AG09319 (cell line): ENCODE measurements at places on chromosomes 7 and 10.
A peak's percentile ranks its signal among the peaks of the same experiment; 100 is the strongest.

GRCh38 chr10:20157314-20157713 is 341.1 kb downstream of the PLXDC2 start:
- DNase-seq, result no peak

- DNase-seq, result peak; percentile 2
Measured at GRCh38 chr7:97145068-97145467, 27.6 kb downstream of the SDHAF3 start.

DNA sequence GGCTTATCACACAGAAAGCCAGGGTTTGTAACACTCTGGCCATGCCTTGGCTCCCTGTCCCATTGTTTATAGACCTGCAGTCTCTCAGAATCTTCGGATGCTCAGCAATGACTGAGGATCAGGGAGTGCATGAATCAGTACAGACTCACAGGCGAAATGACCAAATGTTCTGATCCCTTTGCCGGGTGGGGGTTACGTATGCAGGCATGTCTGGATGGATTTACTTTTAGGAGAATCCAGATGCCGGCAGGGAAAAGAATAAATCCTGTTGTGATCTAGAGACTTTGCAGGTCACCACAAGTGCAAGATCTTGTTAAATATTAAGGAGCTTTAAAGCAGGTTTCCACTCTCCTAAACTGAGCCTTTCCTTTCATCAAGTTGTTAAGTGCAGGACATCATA is 149.5 kb downstream of the SFMBT2 start:
- no peak for DNase-seq

DNA sequence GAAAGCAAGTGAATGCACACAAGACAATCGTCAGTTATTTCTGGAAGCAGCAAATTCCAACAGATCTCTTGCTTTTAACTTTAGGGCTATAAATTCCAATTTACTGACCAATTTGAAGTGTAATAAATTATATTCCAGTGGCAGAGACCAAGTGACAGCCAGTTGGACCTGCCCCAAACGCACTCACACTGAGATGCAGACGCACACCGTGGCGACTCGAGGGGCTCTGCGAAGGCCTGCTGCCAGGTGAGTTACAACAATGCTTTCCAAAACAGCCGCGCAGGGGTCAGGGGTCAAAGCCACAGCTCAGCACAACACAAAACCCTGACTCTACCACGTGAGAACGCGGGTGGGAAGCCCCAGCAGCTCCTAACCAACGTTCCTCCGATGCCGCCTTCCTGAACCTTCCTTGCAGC is 97.4 kb downstream of the ZRANB1 start:
- no peak for DNase-seq

- no peak for DNase-seq
Measured at GRCh38 chr7:156095908-156096539, 283.8 kb upstream of the SHH start.

DNA sequence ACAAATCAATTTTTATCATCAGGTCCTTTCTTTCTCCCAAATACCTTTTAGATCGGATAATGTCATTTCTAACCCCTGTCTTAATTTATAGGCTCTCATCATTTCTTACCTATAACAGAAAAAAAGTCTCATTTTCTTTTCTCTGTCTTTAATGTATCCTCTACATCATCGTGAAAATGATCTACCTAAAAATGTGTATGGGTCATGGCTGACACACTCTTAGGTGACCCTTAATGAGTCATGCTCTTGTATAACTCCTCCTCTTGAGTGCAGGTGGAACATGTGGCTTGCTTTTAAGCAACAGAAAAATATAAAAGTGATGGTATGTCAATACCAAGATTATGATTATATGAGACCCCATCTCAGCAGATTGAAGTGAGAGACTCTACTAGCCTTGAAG is 139.4 kb downstream of the SEMA3C start:
- no peak for DNase-seq

DNA sequence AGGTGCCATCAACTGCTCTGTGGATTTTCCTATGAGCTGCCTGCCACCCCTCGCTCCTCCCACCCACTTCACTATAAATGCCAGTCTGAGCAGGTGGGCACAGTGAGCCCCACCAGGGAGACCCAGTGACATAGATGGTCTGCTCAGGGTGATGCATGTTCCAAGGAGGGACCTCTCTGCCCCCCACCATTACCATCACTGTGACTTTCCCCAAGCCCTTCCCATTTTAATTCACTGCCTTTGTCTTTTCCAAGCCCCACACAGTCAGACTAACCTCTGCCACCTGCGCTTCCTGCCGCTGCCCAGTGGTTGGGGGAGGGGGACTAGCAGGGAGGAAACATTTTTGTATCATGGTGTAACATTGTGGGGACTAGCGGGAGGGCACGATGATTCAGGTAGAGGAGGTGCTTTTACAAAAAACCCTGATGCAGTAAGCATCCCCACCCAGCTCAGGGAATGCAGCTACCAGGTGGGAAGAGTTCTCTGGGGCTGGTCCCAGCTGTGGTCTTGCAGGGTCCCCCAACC is 24.6 kb downstream of the PRSS2 start:
- no peak for DNase-seq

GRCh38 chr7:117630501-117630900 is 150.7 kb downstream of the CFTR start:
- DNase-seq, result no peak

DNA sequence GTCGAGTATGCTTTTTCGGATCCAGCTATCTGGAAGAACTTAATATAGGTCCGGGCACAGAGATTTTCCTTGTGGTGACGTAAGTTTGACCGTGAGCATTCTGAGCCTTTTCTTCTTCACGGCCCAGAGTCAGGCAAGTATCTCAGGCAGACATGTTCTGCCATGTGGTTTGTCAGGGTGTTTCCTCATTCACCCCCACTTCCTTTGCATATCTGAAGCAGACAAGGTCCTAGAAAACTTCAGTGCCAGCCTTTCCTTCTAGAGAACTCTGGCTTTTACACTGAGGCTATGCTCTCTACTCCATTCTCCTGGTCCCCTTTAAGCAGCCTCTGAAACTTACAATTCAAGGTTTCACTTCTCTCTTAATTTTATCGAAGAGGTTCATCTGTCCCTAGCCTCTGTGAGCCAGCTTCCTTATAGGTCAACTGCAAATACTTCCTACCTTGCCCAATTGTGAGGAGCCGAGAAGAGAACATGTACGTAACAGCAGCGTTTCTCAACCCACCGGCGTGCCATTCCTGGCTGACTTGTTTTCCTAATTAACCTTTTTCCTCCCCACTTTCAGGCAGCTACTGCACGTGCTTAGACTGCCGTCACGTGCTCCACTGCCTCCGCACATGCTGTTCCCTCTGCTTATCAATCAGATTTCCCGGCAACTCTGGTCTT is 47.3 kb downstream of the CDCA7L start:
- no peak for DNase-seq

GRCh38 chr10:30820261-30820991 is 190.9 kb upstream of the LYZL2 start:
- DNase-seq, result no peak
